ENCODE measurements at places on chromosomes 7 and 10. TPM values are rescaled to one million over a fixed set of nuclear protein-coding genes. Genes with fewer than 3 reads are reported as not detected.

The PPP1R3C gene
- 1.2 TPM for total RNA-seq

The PVRIG gene
- total RNA-seq = not detected

The BTBD16 gene
- total RNA-seq = 0.82 TPM

The ABCB4 gene
- 0.18 TPM for total RNA-seq

The ZNF117 gene
- total RNA-seq = 8.0 TPM

The EGFR gene
- total RNA-seq = 156 TPM
